ENCODE measurements at places on chromosomes 2 and 18.
A peak's percentile ranks its signal among the peaks of the same experiment; 100 is the strongest.

DNA sequence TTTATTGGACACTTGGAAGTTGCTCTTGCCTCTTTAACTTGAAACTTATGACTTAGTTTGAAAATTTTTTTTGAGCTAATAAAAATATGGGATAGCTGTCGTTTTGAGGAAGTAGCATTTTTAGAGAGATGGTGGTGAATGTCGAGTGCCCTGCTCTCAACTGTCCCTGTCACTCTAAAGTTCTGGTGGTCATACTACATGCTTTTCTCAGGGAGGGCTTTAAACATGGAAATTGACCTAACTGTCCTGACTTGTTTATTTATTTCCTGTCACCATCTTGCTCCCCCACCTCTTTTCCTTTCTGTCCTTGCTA is 16.0 kb downstream of the CEP192 start:
- ATAC-seq, result no peak

- no peak for ATAC-seq
Measured at GRCh38 chr18:4524096-4524495, 69.0 kb upstream of the DLGAP1 start.

DNA sequence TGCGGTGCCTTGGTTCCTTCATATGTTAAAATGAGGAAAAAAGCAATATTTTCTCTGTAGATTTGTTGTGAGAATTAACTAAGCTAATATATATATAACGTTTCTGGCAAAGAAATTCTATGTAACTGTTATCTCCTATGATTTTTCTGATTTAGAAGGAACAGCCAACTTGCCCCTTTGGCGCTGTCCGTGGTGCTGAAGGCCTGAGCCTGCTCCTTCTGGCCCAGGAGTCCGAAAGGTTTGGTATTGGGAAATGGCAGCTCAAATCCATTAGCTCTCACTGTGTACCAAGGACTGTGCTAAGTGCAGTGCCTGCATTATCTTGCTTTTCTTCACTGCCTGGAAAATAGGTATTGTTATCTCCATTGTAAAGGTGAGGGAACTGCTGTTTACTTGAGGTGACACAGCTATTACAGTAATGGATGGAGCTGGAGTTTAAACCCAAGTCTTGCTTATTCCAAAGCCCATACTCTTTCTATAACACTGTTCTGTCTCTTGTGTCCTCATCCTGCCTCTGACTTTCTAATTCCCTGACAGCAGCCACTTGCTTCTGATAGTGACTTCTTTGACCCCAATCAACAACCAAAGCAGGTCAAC is 52.2 kb downstream of the C1QL2 start:
- ATAC-seq, result no peak

DNA sequence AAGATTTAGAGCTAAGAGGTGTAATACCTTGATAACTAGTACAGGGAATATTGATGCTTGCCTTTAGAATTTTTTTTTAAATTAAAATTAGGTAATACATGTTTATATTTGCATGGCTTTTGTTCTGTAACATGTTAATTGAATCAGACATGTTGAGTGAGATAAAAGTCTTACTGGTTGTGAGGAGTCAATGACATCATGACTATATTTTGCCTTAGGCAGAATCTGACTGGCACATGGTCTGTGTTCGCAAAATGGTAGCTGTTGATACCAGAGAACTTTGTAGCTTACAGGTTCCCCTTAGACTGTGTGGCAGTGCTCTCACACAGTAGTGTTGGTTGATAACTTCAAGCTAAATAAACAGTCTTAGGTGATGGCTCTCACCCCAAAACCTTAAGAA is 199.7 kb downstream of the PTPRM start:
- no peak for ATAC-seq

GRCh38 chr2:9971105-9971818 is 19.8 kb downstream of the GRHL1 start:
- ATAC-seq, result no peak

- ATAC-seq, result no peak
Measured at GRCh38 chr2:29433128-29433527, 317.9 kb downstream of the CLIP4 start.

DNA sequence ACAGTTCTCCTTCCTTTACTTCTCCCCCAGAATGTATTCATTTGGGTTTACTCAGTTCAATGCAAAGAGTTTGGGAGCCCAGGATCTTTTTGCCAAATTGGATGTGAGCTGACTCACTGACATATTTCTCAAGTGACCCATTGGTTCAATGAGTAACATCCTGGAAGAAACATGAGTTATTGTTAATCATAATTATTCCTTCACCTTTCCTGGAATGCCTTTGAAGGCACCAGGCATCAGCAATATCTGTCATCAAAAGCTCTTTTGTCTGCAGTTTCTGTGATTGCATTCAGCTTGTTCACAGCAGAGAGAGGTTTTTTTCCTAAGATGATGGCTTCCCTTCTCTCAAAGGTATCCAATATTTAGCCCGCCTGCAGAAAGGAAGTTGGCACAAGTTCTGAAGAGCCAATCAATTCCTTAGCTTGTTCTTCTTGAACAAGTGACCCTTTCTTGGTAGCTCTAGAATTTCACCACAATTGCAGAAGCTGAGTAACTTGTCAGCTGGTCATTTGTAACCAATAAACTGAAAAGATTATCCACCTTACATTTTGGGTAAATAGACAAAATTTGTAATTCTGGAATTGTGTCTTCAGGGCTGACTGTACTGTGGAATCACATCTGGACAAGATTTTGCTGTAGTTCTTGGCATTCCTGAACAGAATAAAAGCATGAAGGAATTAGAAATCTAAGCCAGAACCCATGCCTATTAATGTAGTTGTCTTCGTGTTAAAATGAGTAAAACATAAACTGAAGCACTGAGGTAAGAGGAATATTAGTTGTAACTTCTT is 72.2 kb upstream of the TMEM17 start:
- ATAC-seq, result no peak

- no peak for ATAC-seq
Measured at GRCh38 chr18:38576349-38576748, 1010.8 kb upstream of the CELF4 start.

DNA sequence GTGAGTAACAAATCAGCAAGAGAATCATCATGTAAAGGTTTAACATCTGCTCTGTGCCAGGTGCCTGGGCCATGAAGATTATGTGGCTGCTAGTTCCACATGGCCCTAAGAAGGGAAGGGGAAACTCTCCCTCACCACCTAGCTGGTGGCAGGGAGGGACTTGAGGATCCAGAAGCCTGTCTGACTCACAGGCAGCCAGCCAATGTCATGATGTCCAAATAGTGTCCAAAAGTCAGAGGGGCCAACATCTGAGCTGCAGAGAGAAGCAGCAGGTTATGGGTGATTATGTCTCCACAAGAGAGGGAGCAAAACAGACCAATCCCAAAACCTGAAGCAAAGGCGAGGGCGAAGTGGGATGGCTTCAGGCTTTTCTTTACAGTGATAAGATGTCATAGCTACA is 61.9 kb upstream of the SPP2 start:
- no peak for ATAC-seq

- ATAC-seq, result no peak
Measured at GRCh38 chr2:155218945-155219344, 520.5 kb downstream of the KCNJ3 start.

DNA sequence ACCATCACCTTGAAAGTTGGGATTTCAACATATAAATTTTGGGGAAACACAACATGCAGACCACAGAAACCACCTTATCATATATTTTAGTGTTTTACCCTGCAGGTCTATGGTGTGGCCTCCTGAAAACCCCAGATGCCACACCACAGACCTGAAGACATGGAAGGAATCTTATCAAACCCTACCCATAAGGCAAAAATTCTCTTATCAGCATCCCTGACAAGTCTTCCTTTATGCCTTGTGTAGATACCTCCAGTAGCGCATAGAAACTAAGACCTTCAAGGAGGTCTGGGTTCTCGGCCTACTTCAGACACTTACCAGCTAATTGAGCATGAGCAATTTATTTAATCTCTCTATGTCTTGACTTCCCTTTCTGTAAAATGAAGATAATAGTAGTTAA is 59.1 kb upstream of the SLC14A2 start:
- no peak for ATAC-seq

DNA sequence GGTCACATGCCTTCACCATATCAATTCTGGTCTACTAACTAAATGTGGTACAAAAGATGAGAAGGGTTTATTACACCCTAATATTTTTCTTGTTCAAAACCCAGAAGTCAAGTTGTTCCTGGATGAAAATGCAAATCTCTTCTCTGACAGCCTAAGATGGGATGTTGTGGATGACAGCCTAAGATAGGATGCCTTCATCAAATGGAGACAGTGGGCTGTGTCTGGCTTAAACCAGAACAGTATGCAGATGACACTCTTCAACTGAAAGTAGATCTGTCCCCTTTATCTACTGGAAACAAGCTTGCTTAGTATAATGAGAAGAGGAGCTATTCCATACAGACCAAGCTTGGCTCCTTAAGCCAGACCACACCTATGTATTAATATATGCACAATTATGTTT is 17.7 kb downstream of the NXPH2 start:
- no peak for ATAC-seq

DNA sequence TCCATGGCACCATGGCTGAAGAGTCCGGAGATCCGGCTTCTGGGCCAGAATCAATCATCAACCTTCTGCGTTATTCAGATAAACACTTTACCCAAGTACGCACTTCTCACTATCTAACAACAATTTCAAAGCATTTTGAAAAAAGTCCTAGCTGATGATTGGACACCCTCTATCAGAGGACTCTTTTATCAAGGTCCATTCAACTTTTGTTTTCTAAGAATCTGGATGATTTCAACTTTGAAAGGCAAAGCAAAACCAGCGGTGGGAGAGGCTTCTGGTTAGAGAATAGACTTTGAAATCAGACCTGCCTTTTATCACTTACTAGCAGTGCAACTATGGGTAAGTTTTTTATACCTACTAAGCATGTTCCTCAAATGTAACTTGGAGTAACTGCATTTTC is 293.6 kb upstream of the TNP1 start:
- ATAC-seq, result no peak

- peak; percentile 39 for ATAC-seq
Measured at GRCh38 chr2:47688561-47688960, 94.4 kb upstream of the MSH6 start.

- no peak for ATAC-seq
Measured at GRCh38 chr18:52541056-52541455, 201.1 kb downstream of the DCC start.

DNA sequence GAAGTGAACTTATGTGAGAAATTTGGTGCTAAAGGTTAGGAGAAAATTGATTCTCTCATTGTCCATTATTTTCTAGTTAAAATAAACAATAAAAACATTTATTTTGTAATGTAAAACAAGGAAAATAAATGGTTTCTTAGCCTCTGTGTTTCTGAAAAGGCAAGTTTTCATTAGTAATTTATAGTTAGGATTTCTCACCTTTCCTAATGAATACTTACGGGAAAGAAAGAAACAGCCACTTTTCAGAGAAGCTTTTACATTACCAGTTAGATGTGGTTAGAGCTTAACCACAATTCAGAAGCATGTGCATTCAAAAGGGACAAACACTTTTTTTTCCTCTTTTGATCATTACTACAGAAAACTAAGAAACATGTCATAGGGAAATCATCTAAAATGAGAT is 18.8 kb downstream of the NEMP2 start:
- ATAC-seq, result no peak

- no peak for ATAC-seq
Measured at GRCh38 chr2:221143231-221143630, 428.9 kb downstream of the EPHA4 start.

DNA sequence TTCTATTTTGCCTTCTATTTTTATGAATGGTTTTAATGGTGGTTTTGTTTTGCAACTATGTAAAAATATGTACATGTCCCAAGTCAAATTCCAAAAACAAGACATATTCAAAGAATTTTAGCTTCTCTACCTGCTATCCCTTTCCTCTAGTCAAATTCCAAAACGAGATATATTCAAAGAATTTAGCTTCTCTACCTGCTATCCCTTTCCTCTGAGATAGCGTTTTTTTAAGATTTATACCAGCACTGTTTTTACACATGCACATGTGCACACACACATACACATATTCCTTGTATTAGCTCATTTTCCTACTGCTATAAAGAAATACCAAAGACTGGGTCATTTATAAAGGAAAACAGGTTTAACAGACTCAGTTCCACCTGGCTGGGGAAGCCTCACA is 199.1 kb upstream of the ARL4C start:
- ATAC-seq, result no peak

DNA sequence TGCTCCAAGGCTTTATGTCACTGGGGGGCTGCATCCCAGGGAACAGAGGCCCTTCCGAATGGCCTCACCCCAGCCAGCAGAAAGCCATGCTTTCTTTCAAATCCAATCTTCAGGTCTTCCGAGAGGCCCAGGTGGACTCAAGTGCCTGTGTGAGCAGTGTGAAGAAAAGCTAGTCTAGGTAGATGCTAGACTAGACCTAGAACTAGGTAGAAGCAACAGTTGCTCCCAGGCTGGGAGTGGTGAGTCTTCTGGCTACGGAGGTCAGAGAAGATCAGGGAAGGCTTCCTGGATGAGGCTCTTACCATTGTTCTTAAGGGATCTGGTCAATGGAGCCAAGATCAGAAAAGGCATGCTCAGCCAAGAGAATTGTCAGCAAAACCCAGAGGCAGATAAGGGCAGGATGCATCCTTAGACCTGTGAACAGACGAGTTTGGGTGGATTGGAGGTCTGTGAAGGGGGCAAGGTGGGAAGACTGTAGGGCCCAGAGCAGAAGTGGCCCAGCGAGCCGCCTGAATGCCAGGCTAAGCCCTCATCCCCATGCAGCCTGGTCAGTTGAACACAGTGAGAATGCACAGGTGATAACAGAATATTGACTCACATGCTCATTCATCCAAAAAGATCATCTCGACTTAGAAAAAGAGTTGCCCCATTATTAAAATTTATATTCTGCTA is 110.8 kb downstream of the SMAD7 start:
- no peak for ATAC-seq

DNA sequence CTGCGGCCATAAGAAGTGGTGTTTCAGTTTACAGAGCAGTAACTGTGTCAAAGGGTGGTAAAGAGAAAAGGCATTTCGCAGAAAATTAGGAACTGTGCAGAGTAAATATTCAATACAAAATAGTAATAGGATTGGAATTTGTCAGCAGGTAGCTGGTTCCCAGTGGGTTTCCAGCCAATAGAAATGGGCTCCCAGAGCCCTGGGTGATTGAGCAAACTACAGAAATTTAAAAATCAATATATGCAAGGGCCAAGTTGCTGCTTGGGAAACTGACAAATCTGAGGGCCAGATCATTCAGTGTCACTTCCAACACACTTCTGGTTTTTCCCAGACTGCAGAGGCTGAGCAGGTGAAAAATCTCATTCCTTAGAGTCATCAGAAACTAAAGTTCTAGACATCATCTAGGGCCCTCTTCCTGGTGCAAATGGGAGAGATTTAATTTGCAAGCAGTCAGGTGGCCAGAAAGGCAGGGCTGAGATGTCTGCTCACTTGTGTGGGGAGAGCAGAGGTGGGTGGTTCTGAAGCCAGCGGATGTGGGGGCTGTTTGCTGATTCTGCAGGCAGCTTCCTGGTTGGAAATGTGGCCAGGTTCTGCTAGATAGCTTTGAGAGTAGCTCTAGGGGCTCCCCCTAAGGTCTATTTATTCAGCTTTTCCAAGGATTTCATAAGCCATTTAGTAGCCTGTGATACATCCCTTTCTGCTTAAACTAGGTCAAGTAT is 182.4 kb downstream of the NCK2 start:
- peak; percentile 53 for ATAC-seq

DNA sequence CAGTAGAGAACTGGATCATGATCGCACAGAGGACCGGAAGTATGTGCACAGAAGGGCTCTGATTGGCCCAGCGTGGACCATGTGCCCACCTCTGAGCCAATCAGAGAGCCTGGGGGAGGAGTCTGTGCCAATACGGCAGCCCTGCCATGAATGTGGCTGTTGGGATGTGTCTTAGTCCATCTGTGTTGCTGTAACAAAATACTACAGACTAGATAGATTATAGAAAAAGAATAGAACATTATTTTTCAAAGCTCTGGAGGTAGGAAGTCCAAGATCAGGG is 132.0 kb downstream of the NDUFA10 start:
- no peak for ATAC-seq
